Fibroblast of upper back skin (primary cell): ENCODE measurements at places on chromosomes 1 and 21.

- DNase-seq, result no peak
Observed at GRCh38 chr1:45542591-45542990, 8.0 kb upstream of the AKR1A1 start.

- DNase-seq, result peak; percentile 72
Observed at GRCh38 chr1:162056043-162056442, 13.4 kb upstream of the NOS1AP start.

- no peak for DNase-seq
Observed at GRCh38 chr1:190049314-190049713, 428.4 kb downstream of the BRINP3 start.

GRCh38 chr1:26483980-26484379 lies 11.7 kb downstream of the HMGN2 start:
- DNase-seq, result peak; percentile 70

GRCh38 chr1:42392255-42392654 lies 11.7 kb downstream of the RIMKLA start:
- DNase-seq, result no peak

GRCh38 chr1:80799457-80799856 lies 1001.3 kb upstream of the ADGRL2 start:
- no peak for DNase-seq

- DNase-seq, result no peak
Observed at GRCh38 chr1:32948905-32949304, 15.7 kb downstream of the RNF19B start.

GRCh38 chr1:27931184-27931583 lies 3.6 kb upstream of the SMPDL3B start:
- no peak for DNase-seq

- no peak for DNase-seq
Observed at GRCh38 chr1:111172463-111172862, 28.0 kb downstream of the DENND2D start.

- peak; percentile 56 for DNase-seq
Observed at GRCh38 chr1:183206538-183207122, 20.6 kb downstream of the LAMC2 start.

GRCh38 chr21:33362044-33362555 lies 37.3 kb downstream of the IFNAR1 start:
- DNase-seq, result no peak

- DNase-seq, result no peak
Observed at GRCh38 chr1:16718908-16719533, 21.3 kb upstream of the RNU1-4 start.

- DNase-seq, result no peak
Observed at GRCh38 chr1:37634244-37634991, at the start of gene RSPO1. Gene RSPO1 (minus strand): TSS chr1:37634892. CDS start chr1:37629661, 5,231 bp downstream.

GRCh38 chr1:33723251-33723650 lies 140.6 kb upstream of the HMGB4 start:
- DNase-seq, result no peak

DNA sequence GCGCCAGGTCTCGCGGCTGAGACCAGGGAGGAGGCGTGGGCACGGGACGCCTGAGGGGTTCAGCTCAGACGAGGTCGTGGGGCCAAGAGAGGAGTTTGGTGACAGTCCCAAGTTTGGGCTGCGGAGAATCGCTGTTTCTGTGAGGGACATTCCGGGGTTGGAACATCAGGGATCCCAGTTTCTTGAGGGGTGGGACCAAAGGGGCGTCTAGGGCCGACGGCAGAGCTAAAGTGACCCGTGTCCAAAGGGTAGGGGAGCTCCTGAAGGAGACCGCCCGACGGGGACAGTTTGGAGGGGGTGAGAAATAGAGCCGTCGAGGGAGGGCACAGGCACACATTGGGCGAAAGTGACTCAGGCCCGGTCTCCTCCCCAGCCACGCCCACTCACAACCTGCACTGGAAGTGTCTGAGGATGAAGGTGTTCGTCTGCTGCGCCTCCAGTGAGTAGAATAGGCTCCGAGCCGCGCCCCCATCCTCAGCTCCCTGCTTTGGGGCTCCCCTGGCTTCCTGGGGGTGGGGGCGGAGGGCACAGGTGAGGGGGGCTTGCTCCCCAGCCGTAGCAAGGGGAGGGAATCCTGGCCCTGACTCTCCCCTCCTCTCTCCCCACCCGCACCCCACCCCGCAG lies 7.0 kb downstream of the EFNA3 start:
- DNase-seq, result no peak

GRCh38 chr1:81582467-81582986 lies 218.2 kb upstream of the ADGRL2 start:
- DNase-seq, result peak; percentile 19

DNA sequence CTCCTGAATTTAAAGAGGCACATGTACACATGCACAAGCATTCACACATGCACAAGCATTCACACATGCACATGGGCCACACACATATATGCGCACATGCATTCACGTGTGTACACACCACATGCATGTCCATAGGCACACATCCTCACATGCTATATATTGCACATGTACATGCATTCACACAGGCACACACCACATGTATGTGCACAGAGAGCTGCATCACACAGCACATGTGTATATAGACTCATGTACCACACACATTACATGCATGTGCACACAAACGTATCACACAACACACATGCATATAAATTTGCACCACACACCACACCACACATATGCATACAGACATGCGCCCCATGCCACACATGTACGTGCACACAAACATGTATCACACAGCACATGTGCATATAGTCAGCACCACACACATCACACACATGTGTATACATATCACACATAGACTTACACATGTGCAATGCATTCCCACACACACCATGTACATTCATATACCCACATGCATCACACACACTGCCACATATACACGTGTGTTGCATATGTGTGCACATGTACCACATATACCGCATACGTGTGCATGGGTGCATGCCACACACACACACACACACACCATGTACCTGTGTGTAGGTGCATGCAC lies 54.6 kb upstream of the COL18A1 start:
- DNase-seq, result no peak

GRCh38 chr1:245987219-245987545 lies 519.9 kb downstream of the SMYD3 start:
- DNase-seq, result no peak

- DNase-seq, result peak; percentile 97
Observed at GRCh38 chr1:162538815-162539431, 22.6 kb upstream of the UAP1 start.

DNA sequence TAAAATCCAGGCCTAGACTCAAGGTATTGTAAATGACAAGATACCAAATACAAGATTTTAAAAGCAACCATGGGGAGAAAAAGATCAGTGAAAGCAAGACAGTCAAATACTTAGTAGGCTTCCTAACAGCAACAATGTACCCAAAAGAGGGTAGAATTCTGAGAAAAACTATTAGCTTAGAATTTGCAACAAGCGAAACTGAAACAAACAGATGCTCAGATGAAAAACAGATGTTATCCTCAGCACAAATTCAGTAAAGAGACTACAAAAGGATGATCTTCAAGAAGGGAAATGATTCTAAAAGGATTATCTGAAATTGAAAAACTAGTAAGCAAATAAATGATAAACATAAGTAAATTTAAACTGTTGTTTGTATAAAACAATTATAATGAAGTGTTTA lies 40.0 kb downstream of the PDC start:
- DNase-seq, result no peak

DNA sequence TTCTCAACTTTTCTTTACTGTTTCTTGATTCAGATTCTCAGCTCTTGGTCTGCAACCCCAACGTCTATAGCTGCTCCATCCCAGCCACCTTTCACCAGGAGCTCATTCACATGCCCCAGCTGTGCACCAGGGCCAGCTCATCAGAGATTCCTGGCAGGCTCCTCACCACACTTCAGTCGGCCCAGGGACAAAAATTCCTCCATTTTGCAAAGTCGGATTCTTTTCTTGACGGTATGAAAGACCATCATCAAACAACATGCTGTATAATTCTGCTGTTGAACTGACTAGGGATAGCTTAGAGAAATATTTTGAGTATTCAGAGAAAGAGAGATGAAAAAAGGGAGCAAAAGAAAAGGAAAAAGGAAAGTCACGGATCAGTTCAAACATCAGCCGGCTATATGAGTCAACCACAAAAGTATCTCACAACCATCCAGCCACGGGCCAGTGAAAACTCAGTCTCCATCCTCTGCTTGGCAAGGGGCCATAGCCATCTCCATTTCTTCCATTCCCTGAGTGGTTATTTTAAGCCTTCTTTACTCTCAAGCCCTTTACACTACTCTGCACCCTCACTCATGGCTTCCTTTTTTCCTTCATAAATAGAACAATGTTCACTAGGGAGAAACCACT lies 14.1 kb downstream of the DNASE2B start:
- peak; percentile 80 for DNase-seq
